Activated naive CD8-positive, alpha-beta T cell treated with anti-CD3 and anti-CD28 coated beads for 36 hours (primary cell): ENCODE measurements at places on chromosomes 4 and X. TPM values are rescaled to one million over a fixed set of nuclear protein-coding genes. Genes with fewer than 3 reads are reported as not detected.

- DNase-seq: peak; percentile 32
- peaks cover 54% of the 10 kb centered on the region for H3K27me3 ChIP-seq
- no peaks in the 10 kb centered on the region for H3K36me3 ChIP-seq
- H3K4me3 ChIP-seq: peak overlapping the region; percentile 53
- no peak overlapping the region for H3K27ac ChIP-seq
- peaks cover 24% of the 10 kb centered on the region for H3K4me1 ChIP-seq
Measured at GRCh38 chr4:54090804-54091623, 8.9 kb upstream of the GSX2 start.

APELA gene
- not detected for total RNA-seq

- H3K27ac ChIP-seq: no peak overlapping the region
- peaks cover 2% of the 10 kb centered on the region for H3K36me3 ChIP-seq
- DNase-seq: no peak
- no peak overlapping the region for H3K4me3 ChIP-seq
Measured at GRCh38 chrX:119775517-119776238, 15.8 kb downstream of the RPL39 start.

AFM gene
- total RNA-seq: not detected

NEUROG2 gene
- total RNA-seq: not detected

GRCh38 chr4:2866160-2866861, 22.7 kb downstream of the ADD1 start:
- H3K4me1 ChIP-seq: peaks cover 55% of the 10 kb centered on the region
- H3K27ac ChIP-seq: no peak overlapping the region
- DNase-seq: no peak
- no peaks in the 10 kb centered on the region for H3K27me3 ChIP-seq
- H3K36me3 ChIP-seq: peaks cover 3% of the 10 kb centered on the region

DNA sequence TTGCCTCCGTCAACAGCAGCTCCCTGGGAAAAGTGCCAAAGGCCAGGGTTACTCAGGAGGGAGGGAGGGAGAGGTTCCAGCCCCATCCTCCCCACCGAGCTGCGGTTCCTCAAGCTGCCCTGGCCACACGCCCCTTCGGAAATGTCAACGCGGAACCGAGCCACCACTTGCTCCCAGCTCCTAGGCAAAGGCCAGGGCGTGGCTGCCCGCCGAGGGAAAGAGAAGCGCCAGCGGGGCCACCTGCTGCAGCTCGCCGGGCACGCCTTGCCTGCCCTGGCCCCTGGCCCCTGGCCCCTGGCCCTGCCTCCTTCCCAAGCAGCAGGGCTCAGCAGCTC, 15.3 kb downstream of the SLC6A8 start:
- no peaks in the 10 kb centered on the region for H3K4me1 ChIP-seq
- no peaks in the 10 kb centered on the region for H3K36me3 ChIP-seq
- no peak for DNase-seq

DNA sequence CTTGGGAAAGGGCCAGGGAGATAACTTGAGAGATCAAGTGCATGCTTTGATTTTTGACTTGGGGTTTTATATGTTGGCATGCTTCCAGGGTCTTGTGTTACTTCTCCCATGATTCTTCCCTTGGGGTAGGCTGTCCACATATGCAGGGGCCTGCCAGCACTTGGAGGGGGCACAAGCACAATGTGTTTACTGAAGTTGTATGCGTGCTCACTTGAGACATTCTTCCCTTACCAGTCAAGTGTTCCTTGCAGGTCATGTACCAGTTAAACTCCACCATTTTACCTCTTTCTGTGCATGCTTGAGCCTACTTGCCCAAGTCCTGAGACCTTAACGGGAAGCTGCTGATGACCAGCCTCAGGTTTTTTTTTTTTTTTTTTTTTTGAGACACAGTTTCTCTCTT, 1880.5 kb downstream of the ARAP2 start:
- no peaks in the 10 kb centered on the region for H3K36me3 ChIP-seq
- DNase-seq: no peak
- no peaks in the 10 kb centered on the region for H3K4me1 ChIP-seq
- H3K4me3 ChIP-seq: no peak overlapping the region
- no peak overlapping the region for H3K27ac ChIP-seq

DNA sequence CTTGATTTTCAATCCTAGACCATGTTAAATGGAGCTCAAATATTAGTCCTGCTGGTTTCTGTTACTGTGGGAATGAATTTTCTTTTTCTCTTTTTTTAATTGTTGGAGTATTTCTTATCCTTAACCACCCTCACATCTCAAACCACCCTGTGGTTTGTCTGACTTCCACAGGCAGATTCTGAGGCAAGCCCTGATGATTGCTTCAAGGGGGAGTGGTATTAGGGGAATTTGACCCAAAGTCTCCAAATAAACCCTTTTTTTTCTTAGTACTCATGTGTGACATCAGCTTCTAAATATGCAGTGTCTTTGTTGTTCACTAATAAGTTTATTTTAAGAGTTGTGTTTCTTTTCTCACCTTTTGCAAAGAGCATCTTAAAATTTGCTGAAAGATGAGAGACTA, 810.3 kb downstream of the IL1RAPL1 start:
- no peaks in the 10 kb centered on the region for H3K4me1 ChIP-seq
- no peak overlapping the region for H3K27ac ChIP-seq
- DNase-seq: no peak

GRCh38 chr4:154344686-154345085, 146.9 kb downstream of the DCHS2 start:
- no peak overlapping the region for H3K27ac ChIP-seq
- no peaks in the 10 kb centered on the region for H3K36me3 ChIP-seq
- H3K27me3 ChIP-seq: peaks cover 3% of the 10 kb centered on the region
- H3K4me3 ChIP-seq: no peak overlapping the region

GRCh38 chr4:114021451-114021850, 42.0 kb upstream of the ARSJ start:
- H3K27me3 ChIP-seq: no peaks in the 10 kb centered on the region
- no peak overlapping the region for H3K27ac ChIP-seq
- no peak overlapping the region for H3K4me3 ChIP-seq
- peaks cover 5% of the 10 kb centered on the region for H3K4me1 ChIP-seq

DNA sequence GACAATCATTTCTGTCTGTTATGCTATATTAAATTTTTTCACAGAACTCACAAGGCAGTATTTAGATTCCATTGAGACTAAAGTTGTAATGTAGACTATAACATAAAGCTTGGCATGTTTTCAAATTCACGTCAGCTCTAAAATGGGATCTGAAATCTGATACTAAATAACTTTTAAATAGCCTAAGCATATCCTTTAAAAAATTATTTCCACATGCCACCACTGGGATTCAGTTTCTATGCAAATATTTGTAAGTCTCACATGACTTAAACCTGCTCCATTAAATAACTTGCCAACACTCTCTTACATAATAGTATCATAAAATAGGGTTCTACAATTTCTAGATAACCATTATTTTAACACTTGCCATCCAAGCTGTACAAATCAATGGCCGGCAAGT, 32.4 kb downstream of the KLHL8 start:
- no peaks in the 10 kb centered on the region for H3K27me3 ChIP-seq
- H3K4me1 ChIP-seq: peaks cover 3% of the 10 kb centered on the region
- H3K36me3 ChIP-seq: peaks cover 5% of the 10 kb centered on the region
- H3K4me3 ChIP-seq: no peak overlapping the region
- DNase-seq: no peak

- H3K4me1 ChIP-seq: peaks cover 42% of the 10 kb centered on the region
- no peak for DNase-seq
- no peak overlapping the region for H3K4me3 ChIP-seq
- H3K27ac ChIP-seq: peak overlapping the region; percentile 49
- peaks cover 3% of the 10 kb centered on the region for H3K36me3 ChIP-seq
Measured at GRCh38 chr4:70714079-70714887, 7.5 kb upstream of the RUFY3 start.

GRCh38 chr4:78928835-78929234, 10.4 kb downstream of the PAQR3 start:
- no peak overlapping the region for H3K27ac ChIP-seq
- DNase-seq: no peak
- H3K36me3 ChIP-seq: peaks cover 10% of the 10 kb centered on the region
- no peaks in the 10 kb centered on the region for H3K27me3 ChIP-seq
- peaks cover under 1% of the 10 kb centered on the region for H3K4me1 ChIP-seq
- H3K4me3 ChIP-seq: no peak overlapping the region

GRCh38 chrX:152733261-152733975, at the start of the genes CSAG1 and MAGEA12:
Gene CSAG1 (minus strand): TSS chrX:152733721. CDS start chrX:152732460, 1,261 bp downstream.
Gene MAGEA12 (plus strand): TSS chrX:152733757. CDS start chrX:152736162, 2,405 bp downstream.
- H3K4me1 ChIP-seq: no peaks in the 10 kb centered on the region
- H3K36me3 ChIP-seq: no peaks in the 10 kb centered on the region
- H3K27ac ChIP-seq: no peak within 1 kb of the TSS
- no peak within 1 kb of the TSS for H3K4me3 ChIP-seq
- DNase-seq: no peak
- H3K27me3 ChIP-seq: no peaks in the 10 kb centered on the region

GRCh38 chr4:145816091-145816490, 122.5 kb downstream of the ZNF827 start:
- H3K27me3 ChIP-seq: no peaks in the 10 kb centered on the region
- peaks cover 26% of the 10 kb centered on the region for H3K4me1 ChIP-seq
- DNase-seq: no peak
- H3K27ac ChIP-seq: peak overlapping the region; percentile 86
- peaks cover 81% of the 10 kb centered on the region for H3K36me3 ChIP-seq

- no peak overlapping the region for H3K27ac ChIP-seq
- no peak overlapping the region for H3K4me3 ChIP-seq
- no peaks in the 10 kb centered on the region for H3K36me3 ChIP-seq
Measured at GRCh38 chr4:23144707-23145106, 452.0 kb downstream of the GBA3 start.

ARMCX6 gene
- 52.2 TPM for total RNA-seq

CXCL1 gene
- not detected for total RNA-seq

DNA sequence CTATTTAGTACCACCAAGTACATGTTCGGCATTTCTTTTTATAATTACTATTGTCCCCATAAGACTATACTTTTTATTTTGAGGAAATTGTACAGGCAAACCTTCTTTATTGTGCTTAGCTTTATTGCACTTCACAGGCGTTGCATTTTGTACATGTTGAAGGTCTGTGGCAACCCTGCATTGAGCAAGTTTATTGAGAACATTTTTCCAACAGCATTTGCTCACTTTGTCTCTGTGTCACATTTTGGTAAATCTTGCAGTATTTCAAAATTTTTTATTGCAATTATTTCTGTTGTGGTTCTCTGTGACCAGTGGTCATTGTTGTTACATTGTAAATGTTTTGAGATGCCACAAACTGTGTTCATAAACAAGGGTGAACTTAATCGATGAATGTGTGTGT, 10.8 kb upstream of the CXCL5 start:
- no peak overlapping the region for H3K27ac ChIP-seq
- no peaks in the 10 kb centered on the region for H3K36me3 ChIP-seq
- H3K27me3 ChIP-seq: no peaks in the 10 kb centered on the region
- no peaks in the 10 kb centered on the region for H3K4me1 ChIP-seq
- no peak for DNase-seq
- no peak overlapping the region for H3K4me3 ChIP-seq

DNA sequence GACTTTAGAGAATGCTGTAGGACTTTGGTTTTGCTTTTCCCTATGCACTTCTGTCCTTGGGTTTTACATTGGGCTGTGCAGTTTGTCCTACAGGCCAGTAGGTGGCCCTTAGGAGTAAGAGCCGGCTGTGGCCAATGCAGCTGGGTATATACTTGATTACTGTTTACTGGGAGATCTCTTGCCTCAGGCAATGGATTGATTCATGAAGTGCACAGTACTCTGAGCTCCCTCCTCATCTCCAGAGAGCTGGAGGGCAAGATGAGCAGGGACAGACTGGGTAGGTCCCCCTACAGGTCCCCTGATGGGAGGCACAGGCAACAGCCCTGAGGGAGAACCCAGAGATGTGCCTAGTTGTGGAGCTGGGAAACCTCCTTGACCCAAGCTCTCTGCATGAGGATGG, 103.8 kb upstream of the QRFPR start:
- peaks cover 26% of the 10 kb centered on the region for H3K27me3 ChIP-seq
- H3K4me3 ChIP-seq: no peak overlapping the region
- peak; percentile 5 for DNase-seq
- no peaks in the 10 kb centered on the region for H3K4me1 ChIP-seq

RHOXF1 gene
- total RNA-seq: not detected

DNA sequence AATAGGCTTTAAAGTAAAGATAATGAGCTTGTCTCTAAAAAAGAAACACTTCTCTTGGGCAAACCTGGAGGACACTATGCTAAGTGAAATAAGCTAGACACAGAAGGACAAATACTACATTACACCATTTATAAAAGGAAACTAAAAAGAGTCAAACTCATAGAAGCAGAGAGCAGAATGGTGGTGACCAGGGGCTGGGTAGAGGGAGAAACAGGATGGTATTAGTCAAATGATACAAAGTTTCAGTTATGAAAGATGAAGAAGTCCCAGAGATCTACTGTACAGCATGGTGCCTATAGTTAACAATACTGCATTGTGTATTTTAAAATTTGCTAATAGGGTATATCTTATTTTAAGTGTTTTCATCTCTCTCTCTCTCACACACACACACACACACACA, 28.5 kb downstream of the ACSL4 start:
- peaks cover 12% of the 10 kb centered on the region for H3K36me3 ChIP-seq
- peaks cover 29% of the 10 kb centered on the region for H3K4me1 ChIP-seq
- H3K27ac ChIP-seq: peak overlapping the region; percentile 22
- H3K27me3 ChIP-seq: no peaks in the 10 kb centered on the region
- DNase-seq: no peak

DNA sequence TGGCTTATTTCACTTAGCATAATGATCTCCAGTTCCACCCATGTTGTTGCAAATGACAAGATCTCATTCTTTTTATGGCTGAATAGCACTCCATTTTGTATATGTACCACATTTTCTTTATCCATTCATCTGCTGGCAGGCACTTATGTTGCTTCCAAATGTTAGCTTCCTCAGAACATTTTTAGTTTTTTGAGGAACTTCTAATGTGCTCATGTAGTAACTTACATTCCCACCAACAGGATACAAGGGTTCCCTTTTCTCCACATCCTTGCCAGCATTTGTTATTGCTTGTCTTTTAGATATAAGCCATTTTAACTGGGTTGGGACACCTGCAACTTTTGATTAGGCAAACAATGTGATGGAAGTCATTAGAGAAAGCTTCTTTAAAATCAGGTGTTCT, 454.2 kb downstream of the NLGN4X start:
- H3K27ac ChIP-seq: no peak overlapping the region
- H3K4me3 ChIP-seq: no peak overlapping the region
- H3K36me3 ChIP-seq: no peaks in the 10 kb centered on the region
- no peaks in the 10 kb centered on the region for H3K27me3 ChIP-seq
